ENCODE measurements at places on chromosomes 3 and 15. TPM values are rescaled to one million over a fixed set of nuclear protein-coding genes. Genes with fewer than 3 reads are reported as not detected.

Gene PLSCR4
- 234 TPM for total RNA-seq

Gene ACOX2
- 9.9 TPM for total RNA-seq

Gene CCDC39
- total RNA-seq: not detected

Gene TMC3
- total RNA-seq: 0.32 TPM

Gene H1-8
- total RNA-seq: not detected

Gene HHLA2
- total RNA-seq: not detected

Gene STRC
- not detected for total RNA-seq

Gene TMEM207
- total RNA-seq: not detected

Gene MKRN3
- total RNA-seq: 0.16 TPM

All from cardiac atrium fibroblast (primary cell).